ENCODE measurements at places on chromosomes 7 and 10.

GRCh38 chr7:133003052-133003910 lies 78.6 kb downstream of the CHCHD3 start:
- no peak for DNase-seq

- DNase-seq, result no peak
Observed at GRCh38 chr7:25481891-25482290, 253.6 kb upstream of the NPVF start.

- DNase-seq, result no peak
Observed at GRCh38 chr7:155477476-155477875, 19.5 kb downstream of the EN2 start.

DNA sequence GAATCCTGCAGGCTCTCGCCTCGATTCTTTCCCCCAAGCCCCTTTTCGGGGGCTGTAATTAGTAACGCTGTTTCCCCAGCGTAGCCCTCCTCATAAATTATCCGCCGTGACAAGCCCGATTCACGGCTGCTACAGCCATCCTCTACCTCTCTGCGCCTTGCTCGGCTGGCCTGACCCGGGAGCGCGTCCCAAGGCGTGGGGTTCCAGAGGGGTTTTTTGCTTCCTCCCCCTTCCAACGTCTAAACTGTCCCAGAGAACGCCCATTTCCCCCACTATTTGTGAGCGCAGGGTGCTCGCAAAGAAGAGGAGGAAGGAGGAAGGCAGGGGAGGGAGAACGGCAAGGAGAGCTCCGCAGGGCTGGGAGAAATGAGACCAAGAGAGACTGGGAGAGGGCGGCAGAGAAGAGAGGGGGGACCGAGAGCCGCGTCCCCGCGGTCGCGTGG lies 880 bp downstream of the HOXA5 start:
- no peak for DNase-seq

DNA sequence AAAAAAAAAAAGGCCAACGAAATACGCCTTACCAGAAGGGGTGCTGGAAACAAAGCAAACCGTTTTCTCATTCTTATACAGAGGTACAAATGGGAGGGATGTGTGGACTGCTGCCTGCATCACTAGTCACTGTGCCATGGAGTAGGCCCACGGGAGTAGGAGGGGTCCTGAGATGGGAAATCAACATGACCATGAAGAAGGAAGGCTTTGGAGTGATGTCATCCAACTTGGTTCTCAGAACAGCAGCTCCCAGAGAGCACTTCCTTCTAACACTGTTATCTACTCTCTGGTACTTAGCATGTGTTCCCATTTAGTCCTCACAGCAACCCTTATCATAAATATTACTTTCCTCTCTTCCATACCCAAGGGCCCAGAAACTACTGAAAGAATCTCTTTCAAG lies 60.0 kb upstream of the LRGUK start:
- DNase-seq, result no peak

DNA sequence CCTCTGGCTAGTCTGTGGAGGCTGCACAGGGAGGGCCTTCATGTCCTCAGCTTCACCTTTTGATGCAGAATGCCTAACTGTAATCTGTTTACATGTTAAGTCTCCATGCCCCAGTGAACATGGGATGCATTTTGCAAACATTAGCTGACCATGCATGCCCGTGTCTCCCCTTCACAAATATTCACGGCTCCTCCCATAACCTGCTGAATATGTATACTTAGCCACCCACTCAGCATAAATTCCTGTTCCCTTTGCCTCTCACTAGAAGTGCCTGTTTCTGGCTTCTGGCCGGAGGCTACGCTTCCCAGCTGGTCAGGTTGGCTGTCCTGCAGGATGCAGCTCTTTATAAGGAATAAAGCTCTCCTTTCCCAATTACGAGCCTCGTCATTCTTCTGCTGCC lies 552.7 kb downstream of the DNAJB6 start:
- DNase-seq, result no peak

- no peak for DNase-seq
Observed at GRCh38 chr7:28301148-28301641, 111.1 kb upstream of the CREB5 start.

DNA sequence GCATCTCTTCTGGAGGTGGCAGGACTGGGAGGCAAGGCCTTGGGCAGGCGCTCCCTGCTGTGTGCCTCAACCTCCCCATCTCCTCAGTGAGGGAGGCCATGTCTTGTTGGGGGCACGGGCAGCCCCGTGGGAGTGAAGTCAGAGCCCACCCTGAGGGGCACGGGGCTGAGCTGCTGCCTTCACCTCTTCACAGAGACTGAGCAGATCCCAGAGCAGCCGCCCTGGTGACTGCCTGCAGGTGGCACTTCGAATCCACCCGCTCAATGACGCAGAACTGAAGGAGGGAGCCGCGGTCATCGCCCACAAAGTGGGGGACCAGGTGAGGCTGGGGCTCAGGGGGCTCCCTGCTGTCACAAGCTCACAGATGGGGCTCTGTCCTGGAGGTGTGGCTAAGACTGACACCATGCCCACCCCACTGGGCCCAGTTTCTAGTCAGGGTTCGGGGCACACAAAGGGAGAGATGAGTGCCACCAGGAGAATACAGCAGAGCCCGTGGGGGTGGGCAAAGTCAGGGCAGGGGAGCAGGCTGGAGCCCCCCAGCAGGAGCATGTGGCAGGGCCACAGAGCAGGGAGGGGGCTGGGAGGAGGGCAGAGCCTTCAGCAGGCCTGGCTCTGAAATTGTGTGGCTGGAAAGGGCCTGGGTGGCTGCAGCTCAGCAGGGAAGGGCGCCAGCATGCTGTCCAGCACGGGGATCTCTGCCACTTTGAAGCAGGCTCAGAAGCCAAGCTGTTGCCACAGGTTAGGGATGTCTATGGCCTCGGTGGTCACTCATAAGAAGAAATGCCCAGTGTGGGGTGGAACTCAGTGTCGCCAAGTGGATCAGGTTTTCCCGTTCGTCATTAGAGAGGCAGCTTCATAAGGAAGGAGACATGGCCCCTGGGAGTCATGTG lies 18.8 kb upstream of the CHST12 start:
- no peak for DNase-seq

- DNase-seq, result no peak
Observed at GRCh38 chr7:111718886-111719285, 156.6 kb upstream of the IMMP2L start.

- no peak for DNase-seq
Observed at GRCh38 chr7:108118959-108119358, 11.2 kb downstream of the LAMB4 start.

DNA sequence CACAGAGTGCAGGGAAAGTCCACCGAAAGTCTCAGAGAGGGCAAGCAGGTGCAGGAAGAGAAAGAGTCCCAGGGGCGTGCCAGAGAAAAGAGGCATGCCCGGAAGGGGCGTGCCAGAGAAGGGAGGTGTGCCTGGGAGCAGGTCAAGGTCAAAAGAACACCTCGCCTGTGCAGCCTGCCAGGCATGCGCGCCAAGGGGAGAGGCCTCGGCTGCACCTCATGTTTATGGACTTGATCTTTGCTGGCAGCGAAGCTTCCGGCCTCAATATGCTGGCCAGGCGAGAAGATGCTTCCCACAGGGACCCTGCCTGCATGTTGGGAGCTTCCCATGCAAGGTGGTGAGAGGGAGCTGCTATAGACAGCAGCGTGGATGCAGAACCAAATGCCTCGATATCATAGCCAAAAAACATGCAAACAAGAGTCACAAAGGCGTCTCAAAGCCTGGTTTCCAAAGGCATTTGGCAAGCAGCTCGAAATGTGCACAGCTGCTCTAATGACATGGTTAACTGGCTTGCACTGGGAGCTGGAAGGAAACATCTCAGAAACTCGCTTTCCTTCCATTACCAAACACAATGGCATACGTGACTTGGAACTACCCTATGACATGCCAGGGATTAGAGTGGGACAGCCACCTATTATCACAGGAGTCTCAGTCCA lies 192.5 kb upstream of the PPP2R2D start:
- no peak for DNase-seq

DNA sequence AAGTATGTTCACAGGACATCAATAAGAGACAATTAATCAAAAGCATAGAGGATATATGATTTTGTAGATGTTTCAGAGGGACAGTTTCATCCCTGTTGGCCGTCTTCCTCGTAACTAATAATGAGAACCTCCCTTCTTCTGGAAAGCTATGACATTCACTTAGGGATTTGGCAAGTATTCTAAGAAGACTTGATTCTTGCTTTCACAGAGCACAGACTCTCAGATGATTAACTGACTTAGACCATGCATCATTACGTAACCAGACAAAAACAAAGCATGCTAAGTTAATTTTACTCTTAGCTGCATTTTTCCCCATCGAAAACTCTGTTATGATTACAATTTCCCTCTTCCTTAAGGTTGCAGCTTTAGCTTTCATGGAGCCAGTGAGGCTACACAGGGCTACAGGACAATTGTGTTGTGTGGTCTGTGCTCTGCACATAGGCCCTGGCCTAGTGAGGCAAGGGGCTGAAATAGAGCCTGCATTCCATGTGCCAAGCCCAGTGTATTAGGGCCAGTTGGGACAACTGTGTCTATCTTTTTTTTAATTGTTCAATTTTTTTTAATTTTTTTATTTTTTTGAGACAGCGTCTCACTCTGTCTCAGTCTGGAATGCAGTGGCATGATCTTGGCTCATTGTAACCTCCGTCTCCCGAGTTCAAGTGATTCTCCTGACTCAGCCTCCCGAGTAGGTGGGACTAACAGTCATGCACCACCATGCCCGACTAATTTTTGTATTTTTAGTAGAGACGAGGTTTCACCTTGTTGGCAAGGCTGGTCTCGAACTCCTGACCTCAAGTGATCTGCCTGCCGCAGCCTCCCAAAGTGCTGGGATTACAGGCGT lies 105.3 kb downstream of the PLXDC2 start:
- no peak for DNase-seq

- peak; percentile 34 for DNase-seq
Observed at GRCh38 chr7:93147363-93147762, 822 bp downstream of the SAMD9L start.

GRCh38 chr10:32376771-32377170 lies 29.8 kb upstream of the EPC1 start:
- no peak for DNase-seq

GRCh38 chr10:74153123-74153522 lies 2.1 kb downstream of the ADK start:
- no peak for DNase-seq

- peak; percentile 22 for DNase-seq
Observed at GRCh38 chr10:33193057-33193700, 141.3 kb downstream of the NRP1 start.

GRCh38 chr7:41754046-41754445 lies 51.2 kb upstream of the INHBA start:
- no peak for DNase-seq

DNA sequence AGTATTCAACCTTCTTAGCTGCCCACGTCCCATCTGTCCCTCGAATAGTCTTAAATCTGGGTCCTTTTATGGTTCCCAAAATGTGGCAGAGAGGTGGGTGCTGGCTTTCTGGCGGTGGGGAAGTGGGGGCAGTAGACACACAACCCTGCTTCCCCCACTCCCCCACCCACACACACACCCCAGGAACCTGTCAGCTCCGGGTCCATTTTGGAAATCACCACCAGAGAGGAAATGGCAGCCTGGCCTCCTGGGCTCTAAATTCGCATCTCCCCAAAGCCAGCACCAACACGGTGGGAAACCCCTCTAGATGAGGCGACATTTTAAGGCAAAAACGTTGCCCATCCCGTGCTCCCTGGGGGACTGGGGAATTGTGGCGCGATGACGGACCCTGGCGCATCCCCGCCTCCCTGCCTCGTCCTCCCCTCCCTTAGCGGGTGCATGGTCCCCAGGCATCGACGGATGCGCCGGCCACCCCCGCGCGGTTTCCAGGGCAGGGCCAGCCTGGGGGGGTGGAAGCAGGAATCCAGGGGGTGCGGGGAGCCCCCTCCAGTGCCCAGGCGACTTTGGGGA lies 702 bp downstream of the TMEM130 start:
- no peak for DNase-seq

GRCh38 chr7:11591055-11591633 lies 240.9 kb downstream of the THSD7A start:
- DNase-seq, result no peak

- no peak for DNase-seq
Observed at GRCh38 chr7:64485623-64486022, 77.2 kb downstream of the ZNF680 start.

DNA sequence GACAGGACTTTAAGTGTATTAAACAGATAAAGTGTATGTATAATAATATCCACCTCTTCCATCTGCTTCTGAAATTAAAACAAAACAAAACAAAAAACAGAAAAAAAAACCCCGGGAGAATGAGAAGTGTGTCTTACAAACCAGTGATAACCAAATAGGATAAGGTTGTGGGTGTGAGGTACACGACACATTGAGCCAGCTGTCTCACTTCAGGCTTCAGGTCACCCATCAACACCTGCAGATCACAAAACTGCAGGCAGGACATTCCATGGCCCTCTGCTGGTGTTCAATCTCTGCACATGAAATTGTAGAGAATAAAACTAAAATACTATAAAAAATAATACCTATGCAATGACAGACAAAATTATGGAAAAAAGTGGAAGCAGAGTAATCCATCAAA lies 339.9 kb downstream of the SFMBT2 start:
- DNase-seq, result no peak

GRCh38 chr7:133394369-133394768 lies 141.5 kb downstream of the EXOC4 start:
- no peak for DNase-seq

DNA sequence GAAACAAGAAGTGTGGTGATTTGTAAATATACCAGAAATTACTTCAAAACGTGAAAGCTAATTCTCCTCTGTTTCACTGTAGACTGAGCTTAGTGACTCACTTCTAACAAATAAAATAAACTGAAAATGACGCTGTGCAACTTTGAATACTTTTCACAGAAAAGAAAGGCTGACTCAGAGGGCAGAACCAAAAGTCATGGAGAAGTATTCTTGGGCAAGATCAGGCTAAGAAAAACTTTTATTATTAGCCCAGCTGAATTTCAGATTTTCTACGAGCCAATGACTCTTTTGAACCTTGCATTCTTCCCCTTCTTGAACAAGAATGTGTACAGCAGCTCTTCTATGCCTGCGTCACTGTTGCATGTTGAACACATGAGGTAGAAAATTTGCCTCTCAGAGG lies 527.3 kb upstream of the GHITM start:
- no peak for DNase-seq

DNA sequence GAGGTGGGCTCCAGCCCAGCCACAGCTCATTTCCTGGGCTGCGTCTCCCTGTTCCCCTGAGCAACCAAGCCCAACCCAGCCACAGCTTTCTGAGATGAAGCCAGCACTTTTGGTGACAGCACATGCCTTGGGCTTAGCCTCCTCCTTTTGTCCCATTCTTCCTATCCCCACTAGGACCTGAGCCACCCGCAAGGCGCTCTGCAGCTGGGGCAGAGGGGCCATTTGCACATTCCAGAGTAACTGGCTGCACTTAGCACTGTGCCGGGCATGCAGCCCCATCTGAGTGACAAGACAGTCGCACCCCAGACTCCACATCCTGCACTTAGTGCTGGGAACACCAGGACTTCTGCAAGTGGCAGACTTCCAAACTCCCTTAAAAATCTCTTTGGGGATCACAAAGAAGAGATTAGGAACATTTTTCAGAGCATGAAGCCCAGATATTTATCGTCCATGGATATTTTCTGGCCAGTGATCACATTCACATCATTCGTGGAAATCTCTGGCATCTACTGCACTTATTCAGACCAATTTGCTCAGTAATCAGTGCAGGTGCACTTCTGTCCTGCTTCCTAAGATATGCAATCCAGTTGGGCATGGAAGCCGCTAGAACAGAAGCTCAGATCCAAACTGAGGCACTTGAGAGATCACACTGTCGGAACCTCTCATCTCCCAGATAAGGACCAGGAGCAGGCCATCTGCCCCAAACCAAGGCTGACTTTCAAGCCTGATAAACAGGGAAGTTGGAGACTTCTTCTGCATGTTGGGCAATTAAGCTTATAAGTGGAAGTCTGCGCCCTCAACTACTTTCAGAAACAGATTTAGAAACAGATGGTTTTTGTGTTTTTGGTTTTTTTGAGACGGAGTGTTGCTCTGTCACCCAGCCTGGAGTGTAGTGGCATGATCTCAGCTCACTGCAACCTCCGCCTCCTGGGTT lies 26.4 kb downstream of the CHST15 start:
- no peak for DNase-seq

Data from stimulated activated naive CD4-positive, alpha-beta T cell (primary cell).